ENCODE measurements at places on chromosomes 2 and 18.

- no peak for DNase-seq
These were observed 312.7 kb upstream of the CYRIA start for GRCh38 chr2:16978301-16978700.

DNA sequence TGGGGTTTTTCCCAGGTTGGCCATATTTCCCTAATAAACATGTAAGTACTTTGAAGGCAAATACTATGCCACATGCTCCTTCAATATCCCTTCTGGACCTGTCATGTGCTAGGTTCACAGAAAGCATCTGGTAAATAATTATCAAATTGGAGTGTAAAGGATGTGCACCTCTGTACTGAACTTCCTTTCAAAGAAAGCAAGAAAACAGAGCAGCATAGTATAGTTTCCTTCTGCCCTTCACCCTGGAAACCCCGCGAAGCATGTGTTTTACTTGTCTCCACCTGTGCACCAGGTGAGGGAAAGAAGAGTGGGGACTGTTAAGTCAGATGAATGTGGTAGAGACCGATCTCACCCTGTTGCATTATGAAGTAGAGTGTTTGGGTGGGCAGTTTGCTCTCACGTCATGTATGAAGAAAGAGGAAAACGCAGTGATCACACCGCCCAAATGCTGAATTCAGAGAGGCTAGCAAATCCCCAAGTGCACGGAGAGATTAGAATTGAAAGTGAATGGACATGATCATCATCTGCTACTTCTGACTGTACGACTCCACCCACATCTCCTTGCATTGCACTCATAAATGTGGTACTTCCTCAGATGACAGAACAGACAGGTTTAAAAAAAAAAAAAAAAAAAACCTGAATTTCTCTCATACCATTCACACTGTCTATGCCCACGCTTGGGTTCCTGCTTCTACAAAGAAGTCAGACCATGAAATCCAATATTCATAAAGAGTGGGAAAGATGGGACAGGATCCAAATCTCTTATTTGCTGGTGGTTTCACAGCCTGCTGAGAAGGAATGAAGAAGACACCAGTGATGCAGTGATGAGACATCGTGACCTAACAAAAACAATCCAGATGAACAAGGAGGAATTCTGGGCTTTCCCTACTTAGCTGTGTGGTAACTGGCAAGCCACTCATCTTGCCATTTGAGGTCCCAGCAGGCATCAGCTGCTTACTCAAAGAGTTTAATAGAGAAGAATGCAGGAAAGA is 448.6 kb downstream of the BCL11A start:
- no peak for DNase-seq

DNA sequence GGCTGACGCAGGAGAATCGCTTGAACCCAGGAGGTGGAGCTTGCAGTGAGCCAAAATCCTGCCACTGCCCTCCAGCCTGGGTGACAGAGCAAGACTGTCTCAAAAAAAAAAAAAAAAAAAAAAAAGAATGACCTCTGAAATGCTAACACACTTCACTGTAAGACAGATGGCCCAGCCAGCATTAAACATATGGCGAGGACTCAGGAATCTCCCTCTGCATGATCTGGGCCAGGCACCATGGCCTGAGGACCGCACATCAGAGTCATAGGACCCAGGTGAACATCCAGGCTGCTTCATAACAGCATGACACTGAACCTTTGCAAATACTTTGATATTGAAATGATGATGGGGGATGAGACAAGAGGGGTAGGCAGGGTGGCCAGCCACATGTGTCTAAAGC is 56.1 kb upstream of the DNMT3A start:
- DNase-seq = no peak

DNA sequence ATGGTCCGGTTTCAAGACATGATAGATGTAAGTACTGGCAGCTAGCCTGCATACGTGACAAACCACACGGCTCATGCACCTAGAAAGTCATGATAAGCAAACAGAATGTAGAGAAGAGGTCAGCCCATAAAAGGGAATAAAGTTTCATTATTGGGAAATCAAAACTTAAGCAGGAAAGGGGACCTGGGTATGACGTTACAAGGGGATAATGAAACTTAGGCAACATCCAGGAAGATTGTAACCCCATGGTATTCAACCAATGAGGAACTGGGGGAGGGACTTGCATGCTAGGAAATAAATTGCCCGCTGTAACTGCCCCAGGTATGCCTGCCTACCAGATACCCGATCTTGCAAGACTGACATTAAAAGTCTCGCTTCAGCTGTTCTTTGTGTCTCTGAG is 1679.0 kb downstream of the SUCLG1 start:
- DNase-seq = no peak

- DNase-seq = peak; percentile 66
These were observed 160.9 kb upstream of the EPC2 start for GRCh38 chr2:148483665-148484064.

GRCh38 chr2:55865096-55865835 is 58.3 kb downstream of the EFEMP1 start:
- no peak for DNase-seq
